SW480 (cell line): ENCODE measurements at places on chromosomes 7 and 10.

GRCh38 chr7:73382934-73383503 lies 50.6 kb upstream of the FZD9 start:
- DNase-seq: no peak

DNA sequence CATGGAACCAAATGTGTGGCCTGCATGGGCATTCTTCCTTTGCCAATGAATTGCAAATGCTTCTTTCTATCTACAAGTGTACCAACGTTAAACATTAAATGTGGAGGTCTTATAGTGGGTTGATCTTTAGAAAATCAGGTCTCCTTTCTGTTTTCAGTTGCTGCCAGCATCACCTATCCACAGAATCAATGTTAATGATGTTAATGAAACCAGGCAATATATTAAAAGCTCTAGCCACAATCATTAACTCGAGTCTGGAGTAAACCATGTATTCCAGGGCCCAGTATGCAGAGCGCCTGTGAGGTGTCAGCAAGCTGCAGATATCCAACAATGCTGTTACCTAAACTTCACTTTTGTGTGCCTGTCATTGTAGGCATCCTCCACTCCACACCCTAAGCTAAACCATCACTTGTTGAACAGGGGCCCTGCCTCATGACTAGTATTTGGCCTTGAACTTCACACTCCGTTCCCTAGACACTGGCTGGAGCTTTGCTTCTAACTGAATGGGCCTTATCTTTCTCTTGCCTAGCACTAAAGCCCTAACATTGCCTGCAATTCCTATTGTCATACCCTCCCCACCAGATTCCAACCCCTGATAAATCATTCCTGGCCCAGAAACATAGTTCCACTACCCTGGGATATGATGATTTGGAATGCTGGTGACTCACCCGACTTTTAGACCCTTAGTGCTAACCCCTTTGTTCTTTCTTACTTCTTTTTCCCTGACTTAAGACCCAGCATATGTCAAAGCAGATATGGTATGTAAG lies 24.3 kb upstream of the ITGB8 start:
- no peak for DNase-seq

GRCh38 chr7:52500841-52501240 lies 534.6 kb upstream of the POM121L12 start:
- no peak for DNase-seq

- DNase-seq: no peak
Observed at GRCh38 chr7:36048902-36049240, 104.2 kb upstream of the EEPD1 start.

GRCh38 chr10:128160297-128160711 lies 34.1 kb upstream of the MKI67 start:
- no peak for DNase-seq

DNA sequence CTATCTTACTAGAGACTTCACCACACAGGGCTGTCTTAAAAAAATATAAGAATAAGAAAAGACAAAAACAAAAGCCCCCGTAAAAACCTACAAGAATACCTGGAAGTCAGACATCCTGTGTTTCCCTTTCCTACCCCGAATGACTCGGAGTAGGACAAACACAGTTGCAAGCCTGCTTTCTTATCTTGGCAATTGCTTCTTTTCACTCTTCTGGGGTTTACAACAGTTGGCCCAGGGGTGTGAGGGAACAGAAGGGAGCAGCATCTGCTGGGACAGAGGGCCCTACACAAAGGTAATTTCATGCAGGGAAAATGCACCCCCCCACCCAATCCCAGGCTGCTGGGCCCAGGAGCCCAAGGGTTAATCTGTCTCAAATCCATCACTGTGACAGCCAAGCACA lies 220.6 kb downstream of the ARHGAP12 start:
- no peak for DNase-seq

DNA sequence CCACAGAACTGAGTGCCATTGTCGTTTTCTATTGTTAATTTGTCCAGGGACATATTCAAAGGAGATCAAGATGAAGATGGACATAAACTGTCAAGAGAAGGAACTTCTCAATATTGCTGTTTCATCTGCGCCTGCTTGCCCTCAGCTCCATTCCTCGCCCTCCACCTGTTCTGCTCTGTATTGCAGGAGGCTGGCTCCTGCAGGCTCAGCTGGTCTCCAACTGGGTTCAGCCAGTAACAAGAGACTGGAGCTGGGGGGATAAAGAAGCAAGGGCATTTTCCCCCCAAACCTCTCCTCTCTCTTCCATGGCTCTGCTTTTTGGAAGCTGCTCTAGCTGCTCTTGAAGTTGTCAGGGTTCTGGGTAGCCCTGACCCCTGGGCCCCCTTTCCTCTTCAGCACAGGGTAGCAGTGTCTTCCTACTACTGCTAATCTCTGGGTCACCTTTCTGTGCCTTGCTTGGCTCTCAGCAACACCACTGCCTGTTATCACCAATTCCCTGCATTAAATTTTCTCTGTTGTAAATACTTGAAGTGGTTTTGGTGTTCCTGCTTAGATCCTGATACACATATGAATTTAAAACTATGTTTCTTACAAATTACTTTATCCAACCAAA lies 149.0 kb upstream of the FGFR2 start:
- DNase-seq: no peak

- DNase-seq: no peak
Observed at GRCh38 chr7:44733708-44734481, 14.8 kb upstream of the ZMIZ2 start.

DNA sequence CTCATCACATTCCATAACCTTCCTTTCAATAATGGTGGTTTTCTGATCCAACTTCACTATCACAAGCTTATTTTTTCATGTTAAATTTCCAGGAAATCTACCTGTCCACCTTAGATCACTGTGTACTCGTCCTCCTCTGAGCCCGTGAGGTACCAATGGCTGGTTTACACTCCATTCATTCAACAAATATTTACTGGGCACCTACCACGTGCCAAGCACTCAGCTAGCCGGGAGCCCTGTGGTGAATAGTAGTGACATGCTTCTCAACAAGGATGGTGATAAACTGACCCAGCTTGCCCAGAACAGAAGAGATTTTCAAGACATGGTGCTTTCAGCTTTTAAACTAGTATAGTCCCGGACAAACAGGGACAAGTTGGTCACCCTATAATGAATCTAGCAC lies 98.2 kb downstream of the FAM204A start:
- no peak for DNase-seq

GRCh38 chr7:127512663-127513062 lies 72.7 kb downstream of the GCC1 start:
- no peak for DNase-seq

DNA sequence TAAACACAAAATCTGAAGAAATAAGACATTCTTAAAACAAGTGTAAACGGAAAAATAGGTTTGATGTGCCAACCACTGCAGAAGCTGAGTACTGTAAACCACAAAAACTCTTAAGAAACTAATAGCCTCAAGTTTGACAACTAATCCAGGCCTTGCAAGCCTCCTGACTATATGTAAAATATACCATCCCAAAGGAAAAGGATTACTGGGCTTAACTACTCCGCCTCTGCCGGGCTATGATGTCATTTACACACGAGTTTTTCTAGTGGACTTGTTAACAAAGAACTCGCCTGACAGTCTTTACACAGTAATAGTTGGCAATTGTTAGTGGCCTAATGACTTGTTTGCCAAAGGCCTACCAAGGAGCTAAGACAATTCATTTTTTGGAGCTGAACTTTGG lies 2.1 kb downstream of the KIF5B start:
- DNase-seq: no peak

DNA sequence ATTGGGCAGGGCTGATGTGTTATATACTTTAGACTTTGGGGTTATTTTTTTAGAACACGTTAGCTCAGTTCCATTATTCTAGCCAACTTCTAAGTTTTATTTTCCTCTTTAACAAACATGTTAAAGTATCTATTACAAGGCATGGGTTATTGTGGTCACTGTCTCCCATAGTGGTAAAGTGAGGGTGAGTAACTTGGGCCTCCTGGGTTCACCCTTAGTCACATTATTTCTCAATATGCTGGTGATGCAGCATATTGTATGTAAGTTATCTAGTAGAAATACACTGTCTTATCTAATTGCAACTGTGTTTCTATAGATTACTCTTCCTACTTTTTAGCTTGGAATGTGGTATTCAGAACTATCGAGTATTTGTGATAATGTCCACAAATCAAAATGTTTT lies 65.9 kb downstream of the BBS9 start:
- no peak for DNase-seq

GRCh38 chr7:16063221-16063620 lies 358.1 kb downstream of the CRPPA start:
- DNase-seq: no peak

GRCh38 chr7:77580762-77581350 lies 43.8 kb downstream of the PTPN12 start:
- no peak for DNase-seq

- DNase-seq: peak; percentile 44
Observed at GRCh38 chr7:128791121-128791971, at the start of gene CCDC136. CCDC136 (plus strand) TSS chr7:128791968; CDS start chr7:128792412, 444 bp downstream.

DNA sequence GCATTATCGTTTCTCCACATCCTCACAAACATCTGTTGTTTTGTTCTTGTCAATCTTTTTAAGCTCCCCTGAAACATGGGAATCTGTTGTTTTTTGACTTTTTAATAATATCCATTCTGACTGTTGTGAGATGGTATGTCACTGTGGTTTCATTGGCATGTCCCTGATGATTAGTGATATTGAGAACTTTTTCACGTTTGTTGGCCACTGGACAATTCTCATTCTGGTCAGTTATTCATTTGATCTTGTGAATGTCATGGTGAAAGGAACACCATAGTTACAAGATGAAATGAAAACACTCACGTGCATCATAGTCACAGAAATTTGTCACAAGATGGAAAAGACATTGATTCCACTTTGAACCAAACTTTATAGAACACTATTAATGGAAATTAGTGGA lies 20.5 kb upstream of the SGCE start:
- no peak for DNase-seq

DNA sequence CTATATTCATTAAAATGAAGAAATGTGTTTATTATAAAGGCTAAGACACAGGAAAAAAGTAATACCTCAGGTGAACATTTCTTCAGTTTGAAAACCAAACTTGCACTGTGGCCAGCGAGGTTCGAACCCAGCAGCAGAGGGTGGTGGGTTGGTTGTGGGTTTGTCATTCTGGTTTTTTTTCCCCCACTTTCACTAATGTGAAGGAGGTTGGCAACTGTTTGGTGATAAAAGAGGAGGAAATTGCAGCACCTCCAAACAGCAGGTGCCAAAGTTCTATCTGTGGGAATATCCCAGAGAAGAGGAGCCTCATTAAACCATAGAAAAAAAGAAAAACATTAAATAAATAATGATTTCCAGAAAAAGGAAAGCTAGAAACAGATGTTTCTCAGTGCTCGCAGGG lies 36.6 kb upstream of the YAE1 start:
- no peak for DNase-seq

- no peak for DNase-seq
Observed at GRCh38 chr7:14446829-14447228, 455.7 kb downstream of the DGKB start.

DNA sequence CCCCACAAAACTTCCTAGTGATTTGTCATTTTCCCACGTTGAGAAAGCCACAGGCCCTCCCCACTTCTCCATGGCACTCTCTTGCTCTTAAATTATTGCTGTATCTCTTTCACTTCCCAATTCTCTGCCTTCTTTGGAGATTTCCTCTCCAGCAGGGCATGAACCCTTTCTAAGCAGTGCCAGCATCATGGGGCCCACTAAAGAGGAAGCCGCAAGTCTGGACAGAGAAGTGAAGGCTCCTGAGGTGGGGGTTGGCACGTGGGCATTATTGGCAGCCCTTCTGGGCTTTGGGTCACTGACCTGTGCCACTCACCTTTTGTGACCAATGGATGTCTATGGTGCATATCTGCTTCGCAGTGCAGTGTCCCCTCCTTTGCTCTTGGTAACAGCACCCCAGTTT lies 97.7 kb upstream of the TCF7L2 start:
- no peak for DNase-seq

DNA sequence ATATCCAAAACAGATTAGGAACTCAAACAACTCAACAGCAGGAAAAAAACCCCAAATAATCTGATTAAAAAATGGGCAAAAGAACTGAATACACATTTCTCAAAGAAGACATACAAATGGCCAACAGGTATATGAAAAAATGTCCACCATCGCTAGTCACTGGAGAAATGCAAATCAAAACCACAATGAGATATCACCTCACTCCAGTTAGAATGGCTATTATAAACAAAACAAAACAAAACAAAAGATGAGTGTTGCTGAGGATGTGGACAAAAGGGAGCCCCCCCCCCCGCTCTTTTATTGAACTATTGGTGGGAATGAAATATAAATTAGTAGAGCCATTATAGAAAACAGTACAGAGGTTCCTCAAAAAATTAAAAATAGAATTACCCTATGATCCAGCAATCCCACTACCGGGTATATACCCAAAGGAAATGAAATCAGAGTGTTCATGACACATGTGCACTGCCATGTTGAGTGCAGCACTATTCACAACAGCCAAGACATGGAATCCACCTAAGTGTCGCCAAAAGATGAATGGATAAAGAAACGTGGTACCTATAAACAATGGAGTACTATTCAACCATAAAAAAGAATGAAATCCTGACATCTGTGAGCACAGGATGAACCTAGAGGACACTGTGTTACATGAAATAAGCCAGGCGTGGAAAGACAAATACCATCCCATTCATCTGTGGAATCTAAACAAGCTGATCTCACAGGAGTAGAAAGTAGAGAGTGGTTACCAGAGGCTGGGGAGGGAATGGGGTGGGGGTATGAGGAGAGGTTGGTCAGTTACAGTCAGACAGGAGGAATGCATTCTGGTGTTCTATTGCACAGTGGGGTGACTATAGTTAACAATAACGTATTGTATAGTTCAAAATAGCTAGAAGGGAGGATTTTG lies 78.1 kb upstream of the RHEB start:
- peak; percentile 73 for DNase-seq

DNA sequence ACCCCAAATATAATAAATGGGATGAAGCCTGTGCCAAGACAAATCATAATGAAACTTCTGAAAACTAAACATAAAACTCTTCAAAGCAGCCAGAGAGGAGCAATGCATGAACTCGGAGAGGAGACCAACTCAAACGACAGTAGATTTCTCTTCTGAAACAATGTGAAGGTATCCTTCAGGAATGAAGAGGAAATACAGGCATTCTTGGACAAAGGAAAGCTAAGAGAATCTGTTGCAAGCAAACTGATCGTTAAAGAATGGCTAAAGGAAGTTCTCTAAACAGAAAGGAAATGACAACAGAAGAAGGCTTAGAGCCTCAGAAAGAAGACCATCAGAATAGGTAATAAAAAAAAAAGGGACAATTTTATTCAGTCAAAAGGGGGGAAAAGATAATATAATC lies 6.6 kb downstream of the GNA12 start:
- DNase-seq: no peak

DNA sequence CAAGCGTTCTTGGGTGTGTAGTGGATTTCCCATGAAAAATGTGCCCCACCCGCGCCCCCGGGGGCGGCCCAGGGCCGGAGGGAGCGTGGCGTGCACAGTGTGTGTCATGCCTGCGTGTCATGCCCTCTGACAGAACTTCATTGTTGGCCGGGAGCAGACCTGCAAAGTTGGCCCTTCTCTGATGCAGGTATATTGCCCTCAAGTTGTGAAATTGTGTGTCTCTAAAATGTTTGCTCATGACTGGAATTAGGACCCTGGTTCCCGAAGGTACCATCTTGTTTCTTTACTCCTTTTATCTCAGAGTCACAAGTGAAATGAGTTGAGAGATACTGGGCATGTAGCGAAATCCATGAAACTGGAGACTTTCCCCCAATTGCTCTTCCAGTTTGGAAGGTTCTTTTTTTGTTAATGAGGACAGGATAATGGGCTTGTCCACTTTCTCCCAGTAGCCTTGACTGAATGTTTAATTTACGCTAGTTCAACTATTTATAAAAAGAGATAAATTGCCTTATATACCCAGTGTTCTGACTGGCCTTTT lies 26.2 kb downstream of the ADK start:
- DNase-seq: peak; percentile 45

- peak; percentile 75 for DNase-seq
Observed at GRCh38 chr7:2477447-2478398, 1.5 kb upstream of the GRIFIN start.

- no peak for DNase-seq
Observed at GRCh38 chr7:116509982-116510579, 10.5 kb downstream of the CAV2 start.
